ELF-1 (cell line): ENCODE measurements at places on chromosomes 2 and 18.

GRCh38 chr2:22822835-22823234 lies 562.1 kb upstream of the KLHL29 start:
- no peak for DNase-seq

- DNase-seq = no peak
Measured at GRCh38 chr2:185644828-185645227, 93.8 kb upstream of the FSIP2 start.

DNA sequence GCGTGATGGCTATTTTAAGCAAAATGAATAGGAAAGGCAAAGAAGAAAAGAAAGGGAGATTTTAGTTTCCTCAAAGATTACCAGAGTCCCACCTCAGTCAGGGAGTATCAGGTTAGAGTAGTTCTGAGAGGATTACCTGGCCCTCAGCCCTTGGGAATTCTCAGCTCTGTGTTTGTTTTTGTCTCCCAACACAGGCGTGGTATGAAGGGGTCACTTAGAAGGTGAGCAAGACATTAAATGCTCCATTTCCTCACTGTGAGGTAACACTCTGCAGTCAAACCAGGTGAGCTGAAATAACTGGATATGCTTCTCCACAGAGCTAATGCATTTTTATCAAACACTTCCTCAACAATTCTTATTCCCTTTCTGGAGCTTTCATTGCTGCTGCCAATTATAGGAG lies 232.2 kb downstream of the IKZF2 start:
- no peak for DNase-seq

DNA sequence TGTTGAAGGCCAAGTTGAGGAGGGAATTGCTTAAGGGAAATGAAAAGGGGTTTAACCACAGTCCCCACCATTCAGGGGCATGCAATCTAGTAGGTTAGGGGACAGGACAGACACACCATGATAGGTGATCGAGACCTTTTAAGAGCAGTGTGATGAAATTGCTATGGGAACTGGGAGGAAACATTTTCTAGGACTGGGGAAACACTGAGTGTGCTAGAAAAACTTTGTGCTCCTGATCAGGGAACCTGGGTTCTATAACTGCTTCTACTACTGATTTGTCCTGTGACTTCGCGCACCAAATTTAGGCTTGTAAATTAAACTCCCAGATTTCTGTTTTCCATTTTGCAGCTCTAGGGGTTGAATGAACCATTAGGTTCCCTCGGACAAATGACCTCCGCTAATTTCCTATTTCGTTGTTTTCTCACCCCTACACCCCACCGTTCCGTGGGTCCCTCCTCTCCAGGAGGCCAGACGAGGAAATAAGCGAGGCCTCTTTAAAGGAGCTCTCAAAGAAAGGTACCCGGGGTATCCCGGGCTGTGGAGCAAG lies 371 bp upstream of the LCLAT1 start:
- DNase-seq = no peak

DNA sequence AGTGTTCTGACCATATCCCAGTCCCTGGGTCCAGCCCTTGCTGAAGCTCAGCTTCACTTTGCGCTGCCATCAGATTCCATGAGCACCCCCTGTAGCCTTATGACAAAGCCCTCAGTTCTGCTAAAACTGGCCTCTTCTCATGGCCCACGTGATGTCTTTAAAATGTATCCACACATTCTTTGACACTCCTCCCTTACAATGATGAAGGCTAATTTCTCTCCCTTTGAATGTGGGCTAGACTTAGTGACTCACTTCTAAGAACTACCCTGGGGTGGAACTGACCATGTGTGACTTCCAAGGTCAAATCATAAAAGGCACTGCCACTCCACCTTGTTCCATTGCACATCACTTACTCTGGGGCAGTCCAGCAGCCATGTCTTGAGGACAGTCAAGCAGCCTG lies 45.4 kb upstream of the GORASP2 start:
- no peak for DNase-seq

- DNase-seq = no peak
Measured at GRCh38 chr2:119260646-119261492, 37.2 kb downstream of the STEAP3 start.

DNA sequence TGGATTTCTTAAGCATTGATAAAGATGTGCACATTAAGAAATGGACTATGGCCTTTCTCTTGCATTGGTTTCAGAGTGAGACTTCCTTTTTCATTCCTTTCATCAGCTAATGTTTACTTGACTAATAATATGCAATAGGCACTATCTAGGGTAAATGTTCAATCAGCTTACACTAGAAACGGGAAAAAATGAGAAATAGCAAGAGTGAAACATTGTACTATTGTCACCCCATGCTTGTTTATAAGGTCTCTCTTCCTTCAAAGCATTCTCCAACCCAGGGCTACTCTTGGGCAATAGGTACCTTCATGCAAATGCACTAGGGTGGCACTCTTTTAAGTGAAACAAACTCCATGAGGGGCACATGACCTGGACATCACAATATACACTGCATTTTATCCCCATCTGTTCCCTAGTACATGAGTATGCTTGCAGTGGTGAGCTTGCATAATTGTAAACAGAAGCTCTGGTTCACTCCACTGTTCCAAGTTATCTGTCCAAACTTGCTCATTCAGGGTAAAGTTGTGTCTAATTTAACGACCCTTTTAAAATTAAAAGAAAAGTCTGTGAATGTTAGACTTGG lies 402.3 kb downstream of the ERBB4 start:
- no peak for DNase-seq

- DNase-seq = no peak
Measured at GRCh38 chr18:56542476-56542875, 95.9 kb downstream of the TXNL1 start.
